Fibroblast of skin of scalp (primary cell): ENCODE measurements at places on chromosomes 5 and 9.
A peak's percentile ranks its signal among the peaks of the same experiment; 100 is the strongest.

GRCh38 chr9:129201289-129201688, 23.2 kb upstream of the IER5L start:
- DNase-seq: no peak

DNA sequence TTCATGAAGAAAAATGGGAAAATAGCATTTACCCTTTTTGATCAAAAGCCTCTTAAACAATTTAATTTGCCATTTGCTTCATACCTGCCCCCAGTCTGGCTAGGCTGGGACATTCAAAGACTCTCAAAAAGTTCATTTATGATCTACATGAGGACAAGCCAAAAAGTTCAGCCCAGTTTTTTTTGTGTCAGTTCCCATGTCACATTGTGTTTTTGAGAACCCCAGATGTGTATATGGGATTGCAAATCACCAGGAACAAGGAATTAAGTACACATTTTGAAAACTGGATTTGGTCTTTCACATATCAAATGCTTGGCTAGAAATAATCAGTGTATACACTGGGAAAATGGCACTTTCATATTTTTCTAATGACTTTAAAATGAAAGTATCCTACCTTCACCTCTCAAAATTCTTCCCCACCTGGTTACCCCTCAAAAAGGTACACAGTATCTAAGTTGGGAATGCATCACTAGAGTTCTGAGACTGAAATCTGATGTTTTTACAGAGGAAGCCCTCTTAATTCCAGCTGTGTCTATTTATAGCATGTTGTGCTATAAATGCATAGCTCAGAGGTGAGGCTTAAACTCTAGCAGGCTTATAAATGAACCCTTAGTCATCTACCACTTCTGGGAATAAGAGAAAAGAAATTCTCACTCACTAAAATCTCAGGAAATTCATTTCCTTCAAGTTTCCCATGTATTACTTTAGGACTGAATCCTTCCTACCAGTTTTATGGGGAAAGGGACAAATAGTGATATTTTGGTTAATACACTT, 9.3 kb downstream of the STOM start:
- peak; percentile 89 for DNase-seq

GRCh38 chr9:76466299-76466605, 7.3 kb downstream of the GCNT1 start:
- DNase-seq: no peak

GRCh38 chr9:108412755-108413154, 443.0 kb downstream of the ACTL7B start:
- no peak for DNase-seq

GRCh38 chr9:106305428-106306133, 557.4 kb upstream of the ZNF462 start:
- DNase-seq: peak; percentile 19

- no peak for DNase-seq
Measured at GRCh38 chr9:5453673-5454072, 3.3 kb downstream of the CD274 start.

DNA sequence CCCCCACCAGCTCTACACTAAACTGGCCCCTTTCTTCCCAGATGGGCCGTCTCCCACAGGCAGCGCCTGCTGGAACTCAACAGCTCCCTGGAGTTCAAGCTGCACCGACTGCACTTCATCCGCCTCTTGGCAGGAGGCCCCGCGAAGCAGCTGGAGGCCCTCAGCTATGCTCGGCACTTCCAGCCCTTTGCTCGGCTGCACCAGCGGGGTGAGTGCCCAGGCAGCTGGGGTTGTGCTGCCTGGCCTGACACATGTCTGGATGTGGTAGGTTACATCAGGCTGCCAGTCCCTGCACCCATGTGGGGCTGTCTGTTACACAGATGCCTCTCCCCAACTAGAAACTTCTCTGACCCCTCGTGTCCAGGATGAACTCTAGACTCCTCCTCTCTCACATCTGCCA, 9.8 kb downstream of the NHP2 start:
- peak; percentile 29 for DNase-seq

DNA sequence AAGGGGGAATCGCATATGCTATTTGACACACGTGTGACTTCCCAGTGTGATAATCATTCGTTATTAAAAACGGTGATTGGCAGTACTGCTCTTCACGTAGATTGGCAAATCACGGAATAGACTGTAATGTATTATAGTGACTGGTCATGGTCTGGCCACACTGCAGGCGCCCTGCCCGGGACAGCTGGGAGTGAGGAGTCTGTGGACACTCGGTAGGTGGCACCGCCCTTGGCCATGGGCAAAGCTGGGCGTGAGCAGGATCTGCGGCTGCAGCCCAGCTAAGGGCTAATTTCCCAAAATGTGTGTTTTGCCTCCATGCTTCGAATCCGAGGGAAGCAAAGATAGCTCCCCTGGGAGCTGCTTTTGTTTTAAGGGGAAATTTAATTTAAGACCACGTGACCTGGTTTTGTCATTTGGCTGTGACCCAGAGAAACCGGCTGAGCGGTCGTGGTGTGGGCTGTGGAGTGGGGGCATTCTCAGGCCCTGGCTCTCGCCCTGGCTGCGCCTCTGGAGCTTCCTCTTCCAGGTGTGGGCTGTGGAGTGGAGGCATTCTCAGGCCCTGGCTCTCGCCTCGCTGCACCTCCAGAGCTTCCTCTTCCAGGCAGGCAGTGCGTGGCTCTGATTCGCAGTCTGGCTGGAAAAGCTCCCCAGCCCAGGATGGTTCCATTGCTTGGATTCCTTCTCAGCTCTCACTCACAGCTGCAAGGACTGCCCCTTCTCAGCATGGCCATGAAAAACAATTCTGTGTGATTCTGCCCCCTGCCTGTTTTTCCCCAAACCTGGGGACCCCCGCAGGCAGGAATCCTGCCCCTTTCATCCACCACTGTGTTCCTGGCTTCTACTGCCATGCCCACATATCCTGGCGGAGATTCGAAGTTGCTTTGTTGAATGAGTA, 131.1 kb downstream of the OLFM1 start:
- DNase-seq: no peak

DNA sequence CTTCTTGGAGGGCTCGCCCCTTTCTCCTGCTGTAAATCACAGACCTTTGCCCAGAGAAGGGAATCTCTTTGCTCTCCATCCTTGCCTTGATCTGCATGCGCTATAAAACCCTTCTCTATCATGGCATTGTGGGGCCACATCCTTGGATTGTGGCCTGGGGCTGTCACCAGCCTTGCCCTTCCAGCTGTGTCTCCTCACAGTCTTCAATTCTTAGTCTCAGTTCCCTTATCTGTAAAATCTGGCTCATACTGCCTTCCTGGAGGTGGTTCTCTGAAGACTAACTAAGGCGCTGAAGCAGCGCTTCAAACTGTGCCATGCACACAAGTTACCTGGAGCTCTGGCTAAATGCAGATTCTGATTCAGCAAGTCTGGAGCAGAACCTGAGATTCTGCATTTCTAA, 53.4 kb upstream of the RARS1 start:
- no peak for DNase-seq

- peak; percentile 62 for DNase-seq
Measured at GRCh38 chr5:170225326-170226128, 7.3 kb upstream of the C5orf58 start.

DNA sequence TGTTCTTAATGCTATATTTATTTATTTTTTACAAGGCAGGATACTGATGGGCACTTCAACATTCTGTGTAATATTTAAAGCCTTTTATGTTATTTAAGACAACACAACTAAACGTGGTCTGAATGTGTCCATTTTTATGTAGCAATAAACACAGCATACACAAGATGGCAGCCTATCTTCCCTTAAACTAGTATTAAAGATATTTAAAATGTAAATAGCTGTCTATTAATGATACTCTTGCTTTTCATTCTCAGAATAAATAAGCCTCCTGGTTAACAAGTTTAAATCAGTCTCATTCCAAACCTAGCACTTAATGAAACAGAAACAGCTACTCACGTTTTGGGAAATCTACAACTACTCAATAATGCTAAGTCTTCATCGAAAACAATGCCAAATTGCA, 315.7 kb downstream of the MCTP1 start:
- peak; percentile 31 for DNase-seq

GRCh38 chr5:147098233-147098790, 136.5 kb upstream of the STK32A start:
- DNase-seq: peak; percentile 52

- DNase-seq: no peak
Measured at GRCh38 chr9:121690316-121690715, 38.9 kb downstream of the DAB2IP start.

DNA sequence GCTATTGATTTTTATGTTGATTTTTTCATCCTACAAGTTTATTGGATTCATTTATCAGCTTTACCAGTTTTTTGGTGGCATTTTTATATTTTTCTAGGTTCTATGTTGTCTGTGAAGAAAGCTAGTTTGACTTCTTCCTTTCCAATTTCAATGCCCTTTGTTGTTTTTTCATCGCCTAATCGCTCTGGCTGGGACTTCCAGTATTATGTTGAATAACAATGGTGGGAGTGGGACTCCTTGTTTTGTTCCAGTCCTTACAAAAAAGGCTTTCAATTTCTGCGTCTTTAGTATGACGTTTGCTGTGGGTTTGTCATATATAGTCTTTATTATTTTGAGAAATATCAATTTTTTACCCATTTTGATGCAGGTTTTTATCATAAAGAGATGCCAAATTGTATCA, 175.6 kb upstream of the CCNH start:
- DNase-seq: no peak

DNA sequence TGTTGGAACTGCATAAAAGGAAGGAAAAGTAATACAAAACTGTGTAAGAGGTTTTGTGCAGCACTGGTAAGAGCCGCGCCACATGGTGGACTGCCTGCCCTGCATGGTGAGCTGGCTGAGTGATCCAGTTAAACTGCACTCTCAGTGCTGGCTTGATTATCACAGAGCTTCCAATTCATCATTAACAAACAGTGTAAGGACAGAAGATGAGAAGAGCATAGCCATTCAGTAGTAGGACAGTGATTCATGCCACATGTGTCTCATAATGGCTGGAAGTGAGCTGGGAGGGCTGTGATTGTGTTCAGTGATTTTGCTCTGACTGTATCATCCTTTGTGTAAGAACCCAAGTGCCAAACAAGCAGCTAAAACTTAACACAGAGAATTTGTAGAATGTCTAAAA, 14.1 kb downstream of the ASPN start:
- DNase-seq: peak; percentile 44

DNA sequence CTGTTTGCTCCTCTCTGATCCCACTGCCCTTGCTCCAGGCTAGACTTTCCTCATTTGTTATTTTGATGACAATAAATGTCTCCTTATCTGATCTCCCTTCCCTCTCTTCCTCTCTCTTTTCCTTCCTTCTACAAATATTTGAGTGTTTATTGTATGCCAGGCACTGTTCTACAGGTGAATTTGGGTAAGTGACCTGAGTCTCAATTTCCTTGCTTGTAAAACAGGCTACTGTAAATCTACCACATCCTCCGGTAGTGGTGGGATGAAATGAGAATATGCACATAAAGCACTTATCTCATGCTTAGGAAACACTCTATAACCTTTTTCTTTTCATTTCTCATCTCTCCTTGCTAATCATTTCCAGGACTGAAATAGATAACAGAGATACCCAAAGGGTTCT, 86.4 kb downstream of the HMHB1 start:
- no peak for DNase-seq

GRCh38 chr5:164941132-164941531, 1435.7 kb downstream of the MAT2B start:
- DNase-seq: no peak

- DNase-seq: no peak
Measured at GRCh38 chr9:100286257-100286656, 66.5 kb downstream of the TEX10 start.

DNA sequence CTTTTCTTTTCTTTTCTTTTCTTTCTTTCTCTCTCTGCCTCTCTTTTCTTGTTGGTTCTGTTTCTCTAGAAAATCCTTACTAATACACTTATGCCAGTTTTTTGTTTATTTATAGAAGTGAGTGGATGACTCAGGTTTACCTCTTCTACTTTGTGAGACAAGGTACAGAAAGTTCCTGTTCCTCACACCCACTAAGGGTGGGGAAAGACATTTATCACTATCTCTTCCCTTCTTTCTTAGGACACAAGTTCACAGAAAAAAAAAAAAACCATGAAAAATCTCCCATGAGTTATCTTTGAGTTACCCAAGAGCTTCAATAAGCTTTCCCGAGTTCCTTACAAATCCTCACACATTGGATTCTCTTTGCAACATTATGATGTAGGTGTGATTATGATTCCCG, 60.9 kb upstream of the CD180 start:
- DNase-seq: no peak

GRCh38 chr5:39302472-39302871, 61.8 kb downstream of the C9 start:
- no peak for DNase-seq

- peak; percentile 9 for DNase-seq
Measured at GRCh38 chr5:54317511-54318260, 7.3 kb upstream of the ARL15 start.

- DNase-seq: no peak
Measured at GRCh38 chr9:114513055-114513958, 8.0 kb upstream of the WHRN start.

DNA sequence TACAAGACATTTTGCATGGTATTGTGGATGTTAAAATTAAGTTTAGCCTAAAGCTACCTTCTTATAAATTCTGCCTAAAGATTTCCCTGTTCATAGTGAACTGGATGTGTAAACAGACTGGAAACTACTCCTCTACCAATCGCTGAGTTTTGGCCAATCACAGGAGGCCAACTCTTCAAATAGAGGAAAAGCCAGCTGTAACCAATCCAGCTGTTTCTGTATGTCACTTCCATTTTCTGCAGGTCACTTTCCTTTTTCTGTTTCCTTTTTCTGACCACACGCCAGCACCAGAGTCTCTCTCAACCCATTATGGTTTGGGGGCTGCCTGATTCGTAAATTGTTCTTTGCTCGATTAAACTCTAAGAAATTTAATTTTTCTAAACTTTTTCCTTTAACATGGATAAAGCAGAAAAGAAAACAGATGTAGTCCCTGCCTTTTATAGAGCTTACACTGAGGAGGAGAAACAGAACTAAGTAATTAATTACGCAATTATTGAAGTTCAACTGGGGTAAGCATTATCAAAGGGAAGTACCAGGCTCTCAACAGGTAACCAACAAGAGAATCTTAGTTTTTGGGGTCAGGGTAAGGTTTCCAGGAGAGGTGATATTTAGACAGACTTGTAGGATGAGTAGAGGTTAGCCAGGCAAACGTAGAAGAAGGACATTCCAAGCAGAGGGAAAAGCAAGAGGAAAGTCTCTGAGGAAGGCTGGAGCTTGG, 27.7 kb downstream of the RANBP3L start:
- no peak for DNase-seq

DNA sequence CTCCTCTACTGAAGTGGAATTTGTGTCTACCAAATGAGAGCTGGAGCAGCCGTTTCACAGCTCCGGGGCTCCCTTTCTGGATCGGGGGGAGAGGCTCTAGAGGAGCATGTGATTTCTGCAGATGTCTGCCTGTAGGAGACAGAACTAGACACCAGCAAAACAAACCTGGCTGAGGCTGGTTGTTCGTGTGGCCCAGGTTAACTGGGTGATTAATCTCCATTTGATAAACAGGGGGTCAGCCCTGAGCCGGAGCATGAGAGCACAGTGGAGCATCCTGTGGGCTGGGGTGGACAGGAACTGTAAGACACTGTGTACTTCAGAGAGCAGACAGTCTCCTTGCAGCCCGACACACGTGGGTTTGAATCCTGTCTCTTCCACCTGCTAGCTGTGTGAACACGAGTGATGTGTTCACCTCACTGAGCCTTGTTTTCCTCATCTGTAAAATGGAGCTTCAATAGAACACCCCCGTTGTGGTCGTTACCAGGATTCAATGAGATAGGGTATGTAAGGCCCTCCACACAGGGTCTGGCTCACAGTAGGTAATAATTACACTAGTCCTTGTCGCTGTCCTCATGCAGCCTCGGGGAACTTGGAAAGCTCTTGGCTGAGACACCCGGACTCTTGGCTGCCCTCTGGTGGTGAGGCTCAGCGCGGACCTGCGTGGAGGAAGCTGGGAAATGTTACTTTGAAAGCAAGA, 12.9 kb downstream of the CXCL14 start:
- DNase-seq: peak; percentile 56

- DNase-seq: peak; percentile 69
Measured at GRCh38 chr9:117180896-117181445, 233.9 kb downstream of the ASTN2 start.
